ENCODE measurements at places on chromosomes 11 and 22. TPM values are rescaled to one million over a fixed set of nuclear protein-coding genes. Genes with fewer than 3 reads are reported as not detected.

The CATSPERZ gene
- not detected for total RNA-seq

The MPST gene
- total RNA-seq, result 107 TPM

The FOLH1 gene
- 0.94 TPM for total RNA-seq

The RASD2 gene
- total RNA-seq, result 4.7 TPM

The MS4A8 gene
- total RNA-seq, result not detected

The GAB4 gene
- total RNA-seq, result not detected

The C22orf23 gene
- not detected for total RNA-seq

The OR52D1 gene
- not detected for total RNA-seq

The TNNT3 gene
- total RNA-seq, result 4.3 TPM

The P4HA3 gene
- total RNA-seq, result 0.69 TPM

The OR8D1 gene
- total RNA-seq, result not detected

DNA sequence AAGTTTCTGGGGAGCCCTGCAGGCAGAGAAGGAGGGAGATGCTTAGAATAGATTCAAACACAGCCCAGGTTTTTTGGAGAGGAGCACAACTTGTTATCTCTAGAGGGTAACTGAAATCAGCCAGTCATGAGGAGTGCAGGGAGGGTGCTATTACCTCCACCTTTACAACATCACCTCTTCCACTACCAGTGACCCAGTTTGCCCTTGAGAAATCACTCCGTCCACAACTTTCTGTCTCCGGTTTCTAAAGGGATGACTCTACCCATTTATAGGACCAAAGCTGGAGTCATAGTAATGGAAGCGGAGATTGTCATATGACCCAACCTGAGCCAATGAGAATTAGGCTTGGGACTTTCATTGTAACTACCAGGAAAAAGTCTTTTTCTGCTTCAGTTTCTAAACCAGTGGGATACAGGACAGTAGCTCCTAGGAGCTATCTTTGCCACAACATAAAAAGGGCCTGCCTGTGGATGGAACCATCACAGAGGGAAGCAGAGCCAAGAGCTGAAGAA, 131.2 kb upstream of the SERPIND1 start:
- ATAC-seq, result no peak

DNA sequence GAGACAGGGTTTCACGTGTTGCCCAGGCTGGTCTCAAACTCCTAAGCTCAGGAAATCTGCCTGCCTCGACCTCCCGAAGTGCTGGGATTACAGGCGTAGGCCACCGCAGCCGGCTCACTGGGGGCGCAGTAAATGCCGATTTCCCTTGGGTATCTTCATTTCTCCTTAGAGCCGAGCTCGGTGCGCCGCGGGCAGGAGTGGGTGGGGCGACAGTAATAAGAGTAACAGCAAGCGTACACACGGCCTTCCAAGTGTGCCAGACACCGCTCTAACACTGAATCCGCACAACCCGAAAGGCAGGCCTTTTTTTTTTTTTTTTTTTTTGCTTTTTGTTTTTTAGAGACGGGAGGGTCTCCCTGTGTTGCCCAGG, 500 bp upstream of the ADSL start:
- peak; percentile 6 for ATAC-seq

GRCh38 chr11:63558459-63559157, 4.6 kb downstream of the PLAAT2 start:
- no peak for ATAC-seq

DNA sequence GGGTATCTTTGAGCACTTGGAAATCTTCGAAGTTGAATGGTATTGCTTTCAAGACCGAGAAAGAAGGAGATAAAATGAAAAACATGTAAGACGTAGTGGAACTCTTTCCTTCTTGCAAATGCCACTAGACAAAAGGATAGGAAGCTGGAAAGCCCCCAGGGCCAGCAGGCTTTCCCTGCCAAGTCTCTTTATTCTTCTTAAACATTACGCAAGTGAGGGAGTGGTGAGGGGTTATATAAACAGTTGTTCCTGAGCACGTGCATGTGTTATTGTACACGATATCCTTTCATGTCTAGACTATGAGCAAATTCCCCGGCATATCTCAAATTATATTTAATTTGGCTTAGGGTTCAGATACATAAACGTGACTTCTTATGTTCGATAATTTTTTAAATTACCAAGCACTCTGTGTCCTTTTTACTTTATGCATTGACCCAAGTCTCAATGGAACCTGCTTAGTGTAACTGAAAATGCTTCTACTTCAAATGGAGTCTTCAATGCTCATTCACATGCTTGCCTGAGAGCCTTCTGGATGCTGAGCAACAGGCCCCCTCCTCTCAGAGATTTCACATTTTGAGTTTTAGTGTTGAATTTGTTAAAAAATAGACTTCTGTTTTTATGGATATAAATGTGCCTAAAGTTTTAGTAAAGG, 59.0 kb downstream of the PPP2R1B start:
- ATAC-seq, result peak; percentile 84

- ATAC-seq, result no peak
These were observed 1.3 kb upstream of the FOLR1 start for GRCh38 chr11:72190631-72191071.

GRCh38 chr11:73875380-73875779, 1.3 kb downstream of the COA4 start:
- no peak for ATAC-seq

- peak; percentile 91 for ATAC-seq
These were observed 519 bp upstream of the ART5 start for GRCh38 chr11:3642071-3642951.

DNA sequence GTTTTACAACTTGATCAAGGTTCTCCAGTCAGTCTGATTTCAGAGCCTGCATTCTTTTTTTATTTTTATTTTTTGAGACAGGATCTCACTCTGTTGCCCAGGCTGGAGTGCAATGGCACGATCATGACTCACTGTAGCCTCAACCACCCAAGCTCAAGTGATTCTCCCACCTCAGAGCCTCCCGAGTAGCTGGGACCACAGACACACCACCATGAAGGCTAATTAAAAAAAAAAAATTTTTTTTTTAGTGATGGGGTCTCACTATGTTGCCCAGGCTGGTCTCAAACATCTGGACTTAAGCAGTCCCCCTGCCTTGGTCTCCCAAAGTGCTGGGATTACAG, 117.2 kb upstream of the NAV2 start:
- no peak for ATAC-seq

DNA sequence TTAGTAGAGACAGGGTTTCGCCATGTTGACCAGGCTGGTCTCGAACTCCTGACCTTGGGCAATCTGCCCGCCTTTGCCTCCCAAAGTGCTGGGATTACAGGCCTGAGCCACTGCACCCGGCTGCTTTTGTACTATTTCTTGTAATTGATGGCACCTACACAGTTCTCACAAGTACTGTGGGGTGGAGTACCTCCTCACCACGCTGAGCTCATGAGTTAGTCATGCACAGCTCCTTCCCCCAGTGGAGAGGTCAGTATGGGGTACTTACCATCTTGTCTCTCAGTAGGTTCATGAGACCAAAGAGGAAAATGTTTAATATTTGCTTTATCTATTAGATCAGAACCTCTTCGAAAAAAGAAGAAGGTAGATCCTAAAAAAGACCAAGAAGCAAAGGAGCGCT, 2.1 kb downstream of the MRPL40 start:
- no peak for ATAC-seq

- no peak for ATAC-seq
These were observed 1469.0 kb downstream of the LRRC4C start for GRCh38 chr11:39990421-39990831.

DNA sequence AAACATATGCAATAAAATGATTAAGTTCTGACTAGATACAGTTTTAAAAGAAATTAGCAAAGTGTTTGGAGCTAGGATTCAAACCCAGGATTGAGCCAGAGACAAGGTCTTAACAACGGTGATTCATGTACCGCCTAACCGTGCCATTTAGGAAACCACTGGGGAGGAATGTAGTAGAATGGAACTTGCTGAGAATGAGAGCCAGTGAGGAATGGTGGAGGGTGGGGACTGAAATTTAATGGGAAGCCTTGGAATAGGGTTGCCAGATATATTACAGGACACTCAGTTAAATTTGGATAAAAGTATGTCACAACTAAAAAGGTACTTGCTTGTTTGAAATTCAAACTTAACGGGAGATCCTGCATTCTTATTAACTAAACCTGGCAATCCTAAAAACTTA, 30.4 kb upstream of the TMEM86A start:
- no peak for ATAC-seq

- no peak for ATAC-seq
These were observed 182.1 kb upstream of the SORL1-AS1 start for GRCh38 chr11:121634889-121635288.

DNA sequence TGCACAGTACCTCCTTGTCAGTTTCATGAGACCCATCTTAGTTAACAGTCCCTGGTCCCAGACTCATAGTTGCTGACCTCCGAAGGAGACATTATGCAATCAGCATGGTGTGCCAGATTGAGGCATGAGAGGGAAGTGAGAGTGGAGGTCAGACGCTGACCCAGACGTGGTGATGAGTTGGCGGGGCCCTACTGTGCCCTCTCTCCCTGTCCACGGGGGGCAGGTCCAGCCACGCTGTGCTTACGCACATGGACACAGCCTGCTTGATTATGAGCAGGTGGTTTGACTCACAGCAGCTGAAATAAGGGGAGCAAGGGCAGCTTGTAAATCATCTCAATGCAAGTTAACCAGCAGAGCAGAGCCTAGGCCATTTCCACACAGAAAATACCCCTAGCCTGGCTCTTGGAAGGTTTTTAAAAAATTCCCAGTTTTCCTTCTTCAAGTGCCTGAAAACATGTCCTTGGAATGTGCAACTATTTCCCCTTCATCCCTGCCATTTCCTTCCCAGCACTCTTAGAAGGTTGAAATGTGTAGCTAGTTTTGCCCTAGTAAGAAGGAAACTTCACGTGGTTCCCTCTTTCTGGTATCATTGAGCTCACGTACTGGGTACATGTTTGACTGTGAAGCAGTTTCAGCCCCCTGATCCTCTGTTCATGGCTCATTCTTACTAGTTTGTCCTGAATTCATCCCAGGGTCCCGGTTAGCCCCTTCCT, 122.6 kb upstream of the SORL1-AS1 start:
- peak; percentile 85 for ATAC-seq

DNA sequence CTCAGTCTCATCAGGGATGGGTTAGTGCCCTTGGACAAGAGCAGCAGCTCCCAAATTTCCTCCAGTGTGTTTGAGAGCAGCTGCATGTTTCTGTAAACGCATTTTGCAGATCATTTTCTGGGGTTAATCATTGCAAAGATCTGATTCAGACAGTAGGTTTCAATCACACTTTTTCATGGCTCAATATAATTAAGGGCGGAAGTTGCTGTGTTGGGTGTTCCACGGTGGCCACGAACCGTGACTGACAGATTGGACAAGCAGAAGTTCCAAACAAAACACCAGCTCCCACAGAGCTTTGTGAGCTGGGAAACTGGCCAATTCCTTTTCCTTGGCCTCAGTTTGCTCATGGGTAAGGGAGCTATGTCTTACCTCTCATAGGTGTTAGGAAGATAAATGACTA, 8.4 kb upstream of the RASSF10 start:
- ATAC-seq, result no peak

GRCh38 chr11:21912285-21912684, 280.6 kb upstream of the ANO5 start:
- no peak for ATAC-seq

DNA sequence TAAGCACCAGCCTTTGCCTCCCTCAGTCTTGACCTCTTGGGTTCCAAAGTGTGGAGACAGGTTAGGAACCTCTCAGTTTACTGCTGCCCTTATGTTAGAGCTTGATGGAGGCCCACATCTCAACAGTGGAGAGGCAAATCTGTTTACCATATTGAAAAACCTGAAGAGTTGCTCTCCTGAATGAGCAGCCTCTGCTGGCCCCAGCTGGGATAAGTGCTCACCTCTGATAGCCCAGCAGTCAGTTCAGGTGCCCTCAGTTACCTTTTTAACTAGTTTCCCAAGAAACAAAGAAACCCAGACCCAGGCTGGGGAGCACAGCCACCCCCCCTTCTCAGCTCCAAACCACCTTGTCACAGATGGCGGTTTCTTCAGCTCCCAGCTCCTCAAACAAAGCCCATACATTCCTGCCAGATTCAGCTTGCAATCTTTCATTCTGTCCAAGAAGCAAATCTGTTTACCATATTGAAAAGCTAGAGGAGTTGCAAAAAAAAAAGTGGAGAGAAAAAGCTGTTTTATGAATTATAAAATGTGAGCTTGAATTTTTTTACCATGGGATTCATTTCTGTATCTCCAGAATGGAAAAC, 57.2 kb downstream of the PPFIBP2 start:
- ATAC-seq, result no peak

DNA sequence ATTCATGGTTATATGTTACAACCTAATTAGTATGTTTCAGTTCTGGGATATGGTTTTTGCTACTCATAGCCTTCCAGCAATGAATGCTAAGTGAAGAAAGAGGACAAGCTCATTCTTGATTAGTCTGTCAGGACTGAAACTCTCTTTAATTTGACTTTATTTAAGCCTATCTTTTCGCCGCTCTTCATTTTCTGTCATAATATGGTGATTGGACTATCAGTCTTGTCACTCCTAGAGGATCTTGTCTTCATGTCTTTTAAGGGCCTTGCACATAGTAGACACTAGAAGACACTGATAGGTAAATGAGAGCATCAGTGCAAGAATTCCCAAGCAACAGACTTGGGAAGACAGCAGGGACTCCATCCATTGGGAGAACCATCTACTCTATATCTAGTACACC, 18.9 kb upstream of the MTCH2 start:
- ATAC-seq, result no peak

GRCh38 chr22:20080776-20081654, 974 bp downstream of the DGCR8 start:
- ATAC-seq, result no peak

DNA sequence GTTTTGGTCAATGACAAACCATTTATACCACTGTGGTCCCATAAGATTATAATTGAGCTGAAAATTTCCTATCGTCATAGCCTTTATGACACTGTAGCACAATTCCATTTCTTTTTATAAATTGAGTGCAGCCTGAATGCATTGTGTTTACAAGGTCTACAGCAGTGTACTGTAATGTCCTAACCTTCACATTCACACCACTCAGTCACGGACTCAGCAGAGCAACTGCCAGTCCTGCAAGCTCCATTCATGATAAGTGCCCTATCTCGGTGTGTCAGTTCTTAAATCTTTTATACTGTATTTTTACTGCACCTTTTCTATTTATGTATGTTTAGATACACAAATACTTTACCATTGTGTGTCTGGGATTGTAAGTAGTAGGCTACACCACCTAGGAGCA, 55.2 kb upstream of the SLC25A18 start:
- ATAC-seq, result no peak

GRCh38 chr11:130486391-130486836, 38.0 kb downstream of the ADAMTS15 start:
- no peak for ATAC-seq

GRCh38 chr11:84819128-84819527, 808.0 kb downstream of the DLG2 start:
- no peak for ATAC-seq

DNA sequence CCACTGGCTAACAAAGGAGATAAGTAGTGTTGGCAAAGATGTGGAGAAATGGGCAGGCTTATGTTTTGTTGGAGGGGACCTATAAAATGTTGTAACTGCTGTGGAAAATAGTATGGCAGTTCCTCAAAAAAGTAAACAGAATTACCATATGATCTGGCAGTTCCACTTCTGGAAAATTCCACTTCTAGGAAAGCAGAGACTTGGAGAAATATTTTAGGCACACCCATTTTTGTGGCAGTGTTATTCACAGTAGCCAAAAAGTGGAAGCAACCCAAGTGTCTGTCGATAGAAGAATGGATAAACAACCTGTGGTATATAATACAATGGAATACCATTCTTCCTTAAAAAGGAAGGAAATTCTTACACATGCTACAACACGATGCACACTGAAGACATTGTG, 57.0 kb upstream of the ADORA2A start:
- no peak for ATAC-seq
